ENCODE measurements at places on chromosomes 2 and 18. TPM values are rescaled to one million over a fixed set of nuclear protein-coding genes. Genes with fewer than 3 reads are reported as not detected.

GRCh38 chr2:11509657-11510360 is 24.0 kb upstream of the GREB1 start:
- DNase-seq, result no peak

DNA sequence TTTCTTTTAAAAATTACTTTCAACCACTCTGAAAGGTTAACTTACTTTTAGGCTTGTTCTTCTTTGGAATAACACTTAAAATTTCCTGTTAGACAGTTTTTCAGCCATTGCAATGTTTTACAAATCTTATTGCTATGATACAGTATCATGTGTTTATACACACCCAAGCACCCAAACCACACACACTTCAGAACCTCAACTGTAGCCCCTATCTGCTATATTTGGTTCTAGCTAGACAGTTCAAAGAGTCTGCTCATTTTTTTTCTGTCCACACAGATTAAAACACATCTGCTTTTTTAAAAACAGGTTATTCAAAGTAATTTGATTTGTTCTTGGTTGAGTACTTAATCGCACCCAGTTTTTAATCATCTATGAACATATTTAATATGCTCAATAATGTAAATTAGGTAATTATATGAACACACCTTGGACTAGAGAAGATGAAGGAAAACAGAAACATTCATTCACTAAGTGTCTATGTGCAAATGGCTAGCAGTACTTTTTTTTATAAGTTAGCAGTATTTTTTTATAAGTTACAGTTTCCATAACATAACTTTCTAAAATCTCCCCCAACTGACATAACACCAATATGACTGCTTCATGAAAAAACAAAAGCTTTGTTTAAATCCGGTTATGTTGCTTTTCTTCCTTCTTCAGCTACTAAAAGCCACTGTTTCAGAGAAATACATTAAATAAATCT is 17.6 kb downstream of the FBXO11 start:
- DNase-seq, result peak; percentile 39

DNA sequence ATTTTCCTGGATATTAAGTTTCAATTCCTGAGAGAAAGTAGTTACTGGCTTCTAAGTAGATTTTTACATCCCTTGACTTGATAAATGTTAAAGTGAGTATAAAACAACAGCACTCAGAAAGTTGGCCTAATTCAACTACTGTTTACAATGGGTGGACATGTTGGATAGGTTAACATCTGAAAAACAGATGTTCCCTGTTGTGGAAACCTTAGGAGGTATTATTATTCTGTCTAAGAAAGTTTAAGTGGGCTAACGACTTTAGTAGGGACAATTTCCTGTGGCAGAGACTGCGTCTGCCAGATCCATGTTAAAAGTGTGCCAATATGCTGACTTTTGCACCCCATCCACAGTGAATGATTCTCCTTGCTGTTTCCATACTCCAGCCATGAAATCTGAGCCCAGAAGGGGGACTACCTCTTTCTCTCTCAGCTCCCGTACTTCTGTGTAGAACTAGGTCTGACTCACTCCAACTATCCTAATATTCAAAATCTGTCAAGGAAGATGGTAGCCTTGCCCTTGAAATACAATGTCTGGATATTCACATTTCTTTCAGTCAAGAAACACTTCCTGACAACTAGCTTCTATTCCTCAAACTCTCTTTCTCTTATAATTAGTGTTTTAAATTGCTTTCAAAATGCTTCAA is 327.5 kb upstream of the HNRNPA3 start:
- DNase-seq, result no peak

- peak; percentile 73 for DNase-seq
Measured at GRCh38 chr18:22930089-22930713, 2.9 kb upstream of the RBBP8 start.

Gene SLC35G4
- total RNA-seq, result not detected

Gene NAT8
- total RNA-seq, result not detected

DNA sequence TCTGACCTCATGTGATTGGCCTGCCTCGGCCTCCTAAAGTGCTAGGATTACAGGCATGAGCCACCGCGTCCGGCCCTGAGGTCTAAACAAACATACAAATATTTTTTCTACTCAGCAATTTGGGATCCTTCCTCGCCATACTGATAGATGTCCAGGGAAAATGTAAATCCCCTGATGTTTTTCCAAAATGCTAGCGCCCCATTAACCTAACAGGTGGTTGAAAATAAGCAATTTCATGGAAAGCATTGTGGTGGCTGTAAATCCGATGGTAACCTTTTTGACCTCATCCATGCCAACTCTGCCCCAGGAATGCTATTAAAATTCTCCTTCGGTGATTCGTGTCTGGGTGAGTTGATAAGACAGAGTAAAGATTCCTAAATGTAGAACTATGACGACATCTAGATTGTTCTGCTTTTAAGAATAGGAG is 19.3 kb downstream of the GEMIN6 start:
- peak; percentile 85 for DNase-seq

- peak; percentile 14 for DNase-seq
Measured at GRCh38 chr2:69567909-69568300, 75.6 kb downstream of the AAK1 start.

GRCh38 chr2:150586858-150587257 is 99.4 kb upstream of the RND3 start:
- DNase-seq, result no peak

Gene SH2D6
- total RNA-seq, result 5.3 TPM

GRCh38 chr2:101630224-101630949 is 67.1 kb upstream of the MAP4K4 start:
- DNase-seq, result no peak

Gene ACSL3
- total RNA-seq, result 373 TPM

GRCh38 chr2:113796592-113797175 is 40.2 kb upstream of the SLC35F5 start:
- DNase-seq, result no peak

DNA sequence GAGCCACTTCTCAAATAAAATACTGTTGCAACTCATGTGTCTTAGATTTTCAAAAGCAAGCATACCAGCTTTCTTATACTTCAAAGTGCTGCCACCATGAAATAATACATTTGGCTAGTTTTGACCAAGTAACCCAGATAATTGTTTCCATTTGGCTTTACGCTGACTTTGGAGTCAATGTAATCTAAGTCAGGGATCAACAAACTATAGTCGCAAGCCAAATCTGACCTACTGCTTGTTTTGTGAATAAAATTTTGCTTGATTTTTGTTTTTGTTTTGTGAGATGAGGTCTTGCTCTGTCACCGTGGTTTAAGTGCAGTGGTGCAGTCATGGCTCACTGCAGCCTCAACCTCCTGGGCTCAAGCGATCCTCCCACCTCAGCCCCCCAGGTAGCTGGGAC is 65.0 kb downstream of the OXER1 start:
- no peak for DNase-seq

DNA sequence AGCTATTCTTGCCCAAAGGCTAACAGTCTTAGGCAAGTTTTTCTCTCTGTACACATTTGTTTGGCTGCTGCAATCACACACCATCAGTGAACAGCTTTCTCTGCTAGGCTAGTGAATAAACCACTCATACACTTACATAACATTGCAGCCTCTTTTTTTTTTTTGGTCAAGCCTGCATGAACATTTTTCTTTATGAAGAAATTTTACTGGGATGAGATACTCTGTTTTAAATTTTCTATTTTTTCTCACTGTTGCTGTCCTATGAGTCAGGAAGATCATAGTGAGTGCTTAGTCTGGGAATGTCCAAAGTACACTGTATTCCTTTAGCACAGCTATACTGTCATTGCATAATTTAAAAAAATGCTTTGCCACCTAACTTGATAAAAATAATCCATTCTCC is 58.5 kb downstream of the ROCK1 start:
- peak; percentile 39 for DNase-seq

Gene KATNAL2
- 13.9 TPM for total RNA-seq

Gene RTKN
- 43.3 TPM for total RNA-seq

DNA sequence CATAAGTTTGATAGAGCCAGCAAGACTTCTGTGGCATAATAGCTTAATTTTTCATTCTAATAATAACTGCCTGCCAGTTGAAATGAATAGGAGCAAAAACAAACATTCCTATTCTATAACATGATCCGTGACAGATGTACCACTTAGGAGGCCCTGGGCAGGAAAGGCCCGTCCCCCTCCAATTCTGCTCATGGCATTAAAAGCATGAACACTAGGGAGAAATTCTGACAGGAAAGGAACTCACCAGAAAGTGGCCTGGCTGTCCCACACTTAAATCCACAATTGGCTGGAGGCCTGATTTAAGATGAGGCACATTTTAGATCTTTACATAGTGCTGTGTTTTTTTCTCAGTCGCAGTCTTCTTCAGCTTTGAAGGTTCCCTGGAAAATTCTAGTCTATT is 261.9 kb upstream of the ETAA1 start:
- DNase-seq, result no peak

Gene FABP1
- not detected for total RNA-seq

- no peak for DNase-seq
Measured at GRCh38 chr2:143685421-143686078, 556.3 kb downstream of the ARHGAP15 start.

DNA sequence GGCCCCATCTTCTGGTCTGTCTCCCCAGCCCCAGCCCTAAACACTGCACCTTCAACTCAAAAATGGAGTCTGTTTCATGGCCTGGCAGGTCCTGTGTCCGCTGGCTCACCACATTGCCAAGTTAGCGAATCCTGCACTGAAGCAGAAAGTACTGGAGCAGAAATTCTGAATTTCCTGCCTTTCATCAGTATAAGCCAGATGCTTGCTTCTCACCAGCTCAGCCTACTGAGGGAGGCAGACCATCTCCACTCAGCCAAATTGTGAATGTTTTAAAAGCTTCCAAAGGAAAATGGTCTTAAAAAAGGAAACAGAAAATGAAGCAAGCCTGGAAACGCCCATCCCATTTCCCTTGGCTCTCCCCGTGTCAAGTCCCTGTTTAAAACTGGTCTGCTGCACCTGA is 157.8 kb downstream of the C1D start:
- no peak for DNase-seq

Gene ERBB4
- 0.16 TPM for total RNA-seq

GRCh38 chr2:102315921-102316320 is 4.6 kb downstream of the IL1RL1 start:
- no peak for DNase-seq

Gene CD226
- 0.16 TPM for total RNA-seq

DNA sequence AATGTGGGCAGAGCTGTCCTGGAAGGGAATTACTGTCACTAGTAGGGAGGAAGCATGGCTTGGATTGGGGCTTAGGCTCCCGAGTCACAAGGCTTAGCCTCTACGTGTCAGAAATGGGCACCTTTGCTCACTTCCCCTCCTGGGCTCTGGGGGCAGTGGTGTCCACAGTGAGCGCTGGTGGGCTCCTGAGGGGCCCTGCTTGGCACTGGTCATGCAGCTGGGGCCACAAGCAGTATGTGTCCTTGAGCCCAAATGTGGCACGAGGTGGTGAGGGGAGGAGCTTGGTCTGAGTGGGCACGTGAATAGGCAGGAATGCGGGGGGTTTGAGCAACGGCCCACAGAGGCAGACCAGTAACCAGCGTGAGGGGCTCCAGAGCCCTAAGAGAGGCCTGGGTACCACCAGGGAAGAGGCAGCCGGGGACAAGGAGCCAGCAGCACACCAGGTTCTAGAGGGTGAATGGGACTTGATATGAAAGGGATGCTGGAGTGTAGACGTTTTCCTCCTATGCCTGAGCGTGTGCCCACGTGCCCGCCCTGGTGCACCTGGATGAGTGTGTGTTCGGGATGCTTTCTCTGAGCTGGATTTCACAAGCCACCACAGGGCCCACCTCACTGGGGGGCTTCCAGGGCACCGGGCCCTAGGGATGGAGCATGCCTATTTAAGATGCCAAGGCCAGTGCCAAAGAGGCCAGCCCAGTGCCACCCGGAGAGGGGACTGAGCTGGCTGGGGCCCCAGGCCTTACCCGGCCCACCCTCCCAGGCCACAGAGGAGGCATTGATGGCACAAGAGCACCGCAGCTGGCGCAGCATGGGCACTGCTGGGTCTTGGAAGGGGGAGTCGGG is 22.8 kb upstream of the PTMA start:
- no peak for DNase-seq

DNA sequence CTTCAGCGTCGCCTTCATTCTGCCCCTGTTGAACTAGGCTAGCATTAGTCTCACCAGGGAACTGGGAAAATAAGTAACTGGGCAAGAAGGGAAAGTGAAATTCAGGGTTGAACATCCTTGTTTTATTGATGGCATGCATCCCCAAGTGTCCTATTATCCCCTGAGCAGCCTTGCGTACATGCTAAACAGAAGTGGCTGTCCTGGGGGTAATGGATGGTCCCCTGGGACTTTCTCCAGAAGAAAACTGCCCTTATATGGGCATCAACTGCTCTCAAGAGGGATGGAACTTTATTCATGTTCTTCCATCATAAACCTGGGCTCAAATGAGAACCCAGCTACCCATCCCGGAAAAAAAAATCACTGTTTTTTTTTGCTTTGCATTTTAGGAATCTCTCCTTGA is 11.8 kb upstream of the SMIM21 start:
- peak; percentile 1 for DNase-seq

DNA sequence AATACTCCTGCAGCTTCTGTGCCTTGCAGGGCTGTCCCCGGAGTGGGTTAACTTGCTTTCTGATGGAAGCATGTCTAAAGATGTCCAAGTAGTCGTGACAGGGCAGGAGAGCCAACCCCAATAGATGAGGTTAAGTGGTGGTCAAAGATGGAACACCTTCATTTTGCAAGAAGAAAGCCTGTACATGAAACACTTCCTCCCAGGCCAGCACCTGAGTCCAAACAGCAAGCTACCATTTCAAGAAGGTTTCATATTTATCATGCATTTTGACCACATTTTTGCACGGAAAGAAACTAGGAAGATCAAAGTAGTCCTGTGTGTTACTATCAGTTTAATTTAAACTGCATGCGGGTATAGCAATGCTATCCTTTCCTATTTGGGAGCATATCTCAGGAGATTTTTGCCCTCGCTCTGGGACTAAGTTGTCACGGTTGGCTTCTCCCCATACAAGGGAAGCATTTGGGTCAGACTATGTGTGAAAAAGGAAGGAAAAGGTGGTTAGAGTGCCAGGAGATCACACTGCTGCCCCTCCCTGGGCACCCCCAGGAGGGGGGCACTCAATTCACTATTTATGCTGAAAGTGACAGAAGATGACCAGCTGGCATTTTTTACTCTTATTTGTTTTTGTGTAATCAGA is 187.6 kb downstream of the ZNF521 start:
- no peak for DNase-seq

DNA sequence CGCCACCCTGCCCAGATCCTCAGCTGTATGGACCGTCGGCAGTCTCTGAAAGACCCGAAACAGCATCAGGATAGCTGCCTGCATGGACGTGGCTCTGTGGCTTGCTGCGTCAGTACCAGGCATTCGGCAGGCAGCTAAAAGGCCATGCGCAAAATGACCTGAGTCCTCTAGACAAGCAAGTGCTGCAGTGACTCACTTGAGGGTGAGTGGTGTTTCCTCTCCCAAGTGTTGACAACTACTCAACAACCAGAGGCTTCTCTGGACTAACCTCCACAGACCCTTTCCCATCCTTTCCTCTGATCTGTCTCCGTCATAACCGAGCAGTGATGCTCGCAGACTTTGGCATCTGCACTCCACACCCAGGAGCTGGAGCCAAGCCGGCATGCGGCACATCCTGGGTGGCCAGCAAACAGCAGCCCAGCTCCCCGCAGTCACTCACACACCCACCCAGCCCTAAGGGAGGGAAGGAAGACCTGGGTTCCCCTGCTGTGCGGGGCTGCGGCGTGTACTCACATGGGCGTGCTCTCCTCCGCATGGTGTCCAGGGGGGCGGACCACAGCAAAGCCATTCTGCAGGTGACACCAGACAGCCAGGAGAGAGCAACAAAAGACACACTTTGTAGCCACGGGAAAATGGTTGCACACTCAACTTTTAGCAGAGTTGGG is 239.3 kb downstream of the TWIST2 start:
- no peak for DNase-seq

Measured in myocyte (in vitro differentiated cells).